ENCODE measurements at places on chromosomes 6 and 20.
A peak's percentile ranks its signal among the peaks of the same experiment; 100 is the strongest.

GRCh38 chr6:8429821-8430220 is 5.5 kb downstream of the SLC35B3 start:
- DNase-seq: no peak

GRCh38 chr6:141610741-141611140 is 522.0 kb upstream of the GJE1 start:
- DNase-seq: no peak

- DNase-seq: no peak
These were observed 58.2 kb upstream of the RNGTT start for GRCh38 chr6:89021629-89022028.

DNA sequence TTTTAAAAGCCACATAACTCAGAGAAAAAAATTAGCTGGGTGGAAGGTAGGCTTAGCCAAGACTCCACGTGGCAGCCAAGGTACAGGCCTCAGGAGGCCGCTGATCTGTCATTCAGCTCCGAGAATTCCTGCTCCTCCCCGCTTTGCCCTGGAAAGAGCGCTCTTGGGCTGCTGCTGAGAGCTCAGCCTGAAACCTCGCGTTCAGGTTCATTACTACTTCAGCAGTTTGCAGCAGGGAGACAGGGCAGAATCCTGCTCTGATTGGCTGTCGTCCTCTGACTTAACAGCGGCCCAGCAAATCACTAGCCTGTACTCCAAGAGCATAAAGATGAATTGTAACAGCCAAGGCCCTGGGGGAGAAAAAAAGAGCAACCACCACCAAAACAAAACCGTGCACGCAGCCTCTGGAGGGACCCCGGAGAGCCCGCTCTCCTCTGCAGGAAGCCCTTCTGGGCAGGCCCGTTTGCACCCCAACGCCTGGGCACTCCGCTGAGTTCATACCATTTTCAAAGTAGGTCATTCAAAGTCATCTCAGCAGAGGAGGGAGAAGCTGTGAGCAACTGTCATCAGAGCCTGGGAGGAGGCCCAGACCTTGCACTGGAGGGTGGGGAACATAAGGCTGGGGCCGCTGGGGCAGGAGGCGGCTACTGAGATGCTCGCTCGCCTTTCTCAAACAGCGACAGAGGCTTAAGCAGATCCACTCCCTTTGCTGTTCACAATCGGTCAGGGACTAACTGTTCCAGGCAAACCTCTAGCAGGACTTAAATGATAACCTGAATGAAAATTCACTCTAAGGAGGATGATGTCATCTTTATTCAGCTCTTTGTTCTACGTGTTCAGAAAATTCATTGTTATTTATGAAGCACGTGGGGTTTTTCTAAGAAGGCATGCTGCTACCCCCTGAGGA is 42.3 kb upstream of the ATXN1 start:
- peak; percentile 79 for DNase-seq

DNA sequence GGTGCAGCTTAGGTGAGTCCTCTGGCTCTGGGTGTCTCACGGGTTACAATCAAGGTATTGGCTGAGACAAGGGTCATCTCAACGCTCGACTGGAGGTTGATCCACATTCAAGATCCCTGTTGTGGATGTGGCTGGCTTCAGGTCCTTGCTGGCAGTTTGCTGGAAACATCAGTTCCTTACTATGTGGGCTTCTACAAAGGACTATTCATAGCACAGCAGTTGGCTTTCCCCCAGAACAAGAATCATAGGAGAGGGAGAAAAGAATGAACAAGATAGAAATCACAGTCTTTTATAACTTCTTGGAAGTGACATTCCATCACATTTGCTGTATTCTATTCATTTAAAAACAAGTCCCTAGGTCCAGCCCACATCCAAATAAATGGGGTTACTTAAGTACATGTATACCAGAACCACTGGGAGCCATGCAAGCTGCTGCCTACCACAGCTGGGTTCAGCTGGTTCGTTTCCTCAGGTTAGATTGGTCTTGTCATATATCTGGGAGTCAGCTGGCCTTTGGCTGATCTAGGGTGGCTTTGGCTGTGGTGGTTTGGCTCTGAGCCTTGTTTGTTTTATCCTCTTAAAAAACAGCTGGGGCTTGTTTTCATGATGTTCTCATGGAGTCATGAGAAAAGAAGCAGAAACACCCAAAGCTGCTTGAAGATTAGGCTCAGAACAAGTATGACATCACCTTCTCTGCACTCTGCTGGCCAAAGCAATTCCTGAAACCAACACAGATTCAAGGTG is 433.2 kb upstream of the SPTLC3 start:
- peak; percentile 46 for DNase-seq

GRCh38 chr6:158803733-158804143 is 15.4 kb downstream of the EZR start:
- DNase-seq: no peak

DNA sequence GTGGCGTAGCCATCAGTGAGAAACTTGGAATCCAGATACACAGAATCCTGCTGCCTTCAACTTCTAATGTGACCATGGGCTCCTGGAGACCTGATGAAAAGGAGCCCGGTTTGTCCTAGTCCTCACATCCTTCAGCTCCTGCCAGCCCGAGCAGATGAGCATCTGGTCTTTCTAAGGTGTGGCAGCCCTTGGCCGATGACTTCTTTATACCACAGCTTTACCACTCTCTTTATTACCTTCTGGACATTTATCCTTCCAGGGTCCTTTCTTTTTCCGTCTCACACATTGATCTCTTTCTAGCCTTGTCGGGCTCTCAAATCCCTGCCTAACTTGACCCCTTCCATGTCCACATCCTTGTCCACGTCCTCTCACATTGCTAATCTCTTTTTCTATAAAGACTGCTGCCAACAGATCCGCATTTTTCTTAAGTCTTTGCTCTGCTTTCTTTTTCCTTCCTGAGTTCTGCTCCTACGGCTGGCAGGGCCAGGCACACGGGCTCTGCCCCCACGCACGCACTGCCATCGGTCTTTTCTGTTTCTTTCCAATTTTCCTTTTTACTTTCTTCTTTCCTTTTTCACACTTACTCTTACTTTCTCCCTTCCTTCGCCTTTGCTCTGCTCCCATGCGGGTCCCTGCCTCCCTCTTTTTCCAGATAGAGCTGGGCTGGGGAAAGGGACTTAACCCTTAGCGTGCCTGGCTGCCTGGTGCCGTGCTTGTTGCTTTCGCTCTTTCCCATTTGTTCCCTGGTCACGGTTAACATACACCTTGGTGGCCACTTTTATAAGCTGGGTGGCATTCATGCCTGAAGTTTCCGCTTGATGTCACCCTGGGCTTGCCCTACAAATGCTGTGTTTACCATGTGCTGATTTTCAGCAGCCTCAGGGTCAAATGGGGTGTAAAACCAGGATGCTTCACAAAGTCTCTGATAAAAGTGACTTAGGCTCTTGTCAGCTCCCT is 9.4 kb upstream of the GMPR start:
- peak; percentile 56 for DNase-seq

- peak; percentile 33 for DNase-seq
These were observed 78.3 kb upstream of the FYN start for GRCh38 chr6:111951497-111952085.

GRCh38 chr6:144449218-144449617 is 164.1 kb downstream of the UTRN start:
- no peak for DNase-seq

GRCh38 chr6:11615214-11615602 is 77.7 kb downstream of the TMEM170B start:
- no peak for DNase-seq

DNA sequence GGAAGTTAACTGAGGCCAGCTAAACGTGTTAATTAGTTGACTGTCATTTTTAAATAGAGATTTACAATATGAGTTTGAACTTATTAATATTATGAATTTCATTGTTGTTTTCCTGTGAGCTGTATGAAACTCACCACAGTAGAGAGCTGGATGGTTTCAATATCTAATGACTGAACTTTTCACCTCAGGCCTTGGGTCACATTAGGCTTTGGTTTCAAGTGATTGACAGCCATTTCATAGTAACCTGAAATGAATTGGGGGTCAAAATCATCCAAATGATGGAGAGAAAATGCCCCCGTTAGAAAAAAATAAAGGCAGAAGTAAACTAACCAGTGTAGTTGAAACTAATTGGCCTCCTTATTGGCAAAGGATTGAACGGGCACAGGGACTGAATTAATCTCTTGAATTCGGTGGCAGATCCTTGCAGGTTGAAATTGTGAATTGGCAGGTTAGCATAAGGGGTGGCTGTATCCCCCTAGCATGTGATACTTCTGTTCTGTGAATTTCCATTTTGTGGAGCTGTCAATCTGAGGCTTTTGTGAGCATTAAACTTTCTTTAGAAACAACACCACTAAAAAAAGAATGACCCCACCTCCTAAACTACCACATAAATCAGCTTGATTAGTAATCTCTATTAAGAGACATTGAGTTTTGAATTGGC is 155.1 kb upstream of the MMS22L start:
- no peak for DNase-seq

DNA sequence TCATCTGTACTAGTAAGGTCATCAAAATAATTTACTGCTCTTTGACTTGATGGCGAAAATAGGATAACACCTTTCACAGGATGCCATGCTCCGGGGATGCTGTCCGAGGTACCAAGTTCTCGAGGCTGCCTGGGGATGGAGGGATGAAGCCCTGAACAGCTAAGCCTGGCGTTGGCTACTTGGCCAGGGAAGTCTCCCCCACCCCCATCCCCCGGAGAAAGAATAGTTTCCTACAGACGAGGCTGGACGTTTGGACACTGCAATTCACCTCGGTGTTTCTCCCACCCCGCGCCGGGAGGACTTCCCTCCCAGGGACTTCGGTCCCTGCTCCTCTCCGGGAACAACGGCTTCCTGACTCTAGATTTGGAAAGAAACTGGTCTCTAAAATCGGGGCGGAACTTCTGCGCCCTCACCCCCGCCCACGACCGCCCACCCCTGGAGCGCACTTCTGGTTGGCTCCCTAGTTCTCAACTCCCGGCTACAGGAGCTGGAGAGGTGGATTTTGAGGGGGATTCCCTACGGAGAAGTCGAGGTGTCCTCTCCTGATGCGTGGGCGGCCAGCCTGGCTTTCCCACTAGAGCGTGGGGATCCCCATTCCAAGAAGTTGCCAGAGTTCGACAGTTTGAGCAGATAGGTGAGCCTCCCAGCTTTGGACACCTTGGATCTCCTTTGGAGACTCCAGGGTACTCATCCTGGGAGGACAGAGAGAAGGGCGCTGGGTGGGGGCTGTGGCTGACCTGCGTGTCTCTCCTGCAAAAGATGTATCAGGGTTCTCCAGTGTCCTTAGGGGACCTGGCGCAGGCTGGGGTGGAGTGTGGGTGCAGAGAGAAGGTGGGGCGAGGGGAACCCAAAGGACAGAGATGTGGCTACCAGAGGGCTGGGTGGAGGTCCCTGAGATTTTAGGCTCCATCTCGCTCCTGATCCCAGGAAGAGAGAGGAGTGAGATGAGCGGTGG is 1.1 kb downstream of the PCSK2 start:
- DNase-seq: peak; percentile 19

GRCh38 chr6:143232849-143233248 is 172.2 kb downstream of the AIG1 start:
- no peak for DNase-seq

GRCh38 chr6:115896538-115897129 is 164.1 kb downstream of the FRK start:
- DNase-seq: peak; percentile 10

DNA sequence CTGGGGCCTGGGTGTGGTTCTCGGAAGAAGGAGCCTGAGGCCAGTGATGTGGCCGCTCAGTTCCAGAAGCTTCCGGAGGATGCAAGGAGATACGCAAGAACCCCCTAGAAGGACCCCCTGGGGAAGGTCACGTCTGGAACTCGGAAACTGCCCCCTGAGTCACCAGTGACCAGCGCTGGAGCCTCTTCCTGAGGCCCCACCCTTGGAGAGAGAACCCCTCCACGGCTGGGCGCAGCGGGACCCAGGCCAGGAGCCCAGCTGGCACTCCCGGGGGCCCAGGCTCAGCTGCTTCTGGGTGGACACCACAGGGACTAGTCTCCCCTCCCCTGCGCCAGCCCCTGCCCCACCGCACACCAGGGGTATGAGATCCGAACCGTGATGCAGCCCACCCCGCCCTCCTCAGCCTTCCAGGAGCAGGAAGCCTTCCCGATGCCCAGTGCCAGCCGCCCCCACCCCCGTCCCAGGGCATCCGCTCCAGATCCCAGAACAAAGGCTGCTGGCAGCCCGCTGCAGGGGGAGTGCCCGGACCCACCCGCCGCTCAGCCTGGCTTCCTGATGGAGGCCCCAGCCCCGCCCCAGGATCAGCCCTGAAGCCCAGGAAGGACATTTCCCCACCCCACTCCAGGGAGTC is 7.5 kb downstream of the LAMA5 start:
- DNase-seq: no peak

DNA sequence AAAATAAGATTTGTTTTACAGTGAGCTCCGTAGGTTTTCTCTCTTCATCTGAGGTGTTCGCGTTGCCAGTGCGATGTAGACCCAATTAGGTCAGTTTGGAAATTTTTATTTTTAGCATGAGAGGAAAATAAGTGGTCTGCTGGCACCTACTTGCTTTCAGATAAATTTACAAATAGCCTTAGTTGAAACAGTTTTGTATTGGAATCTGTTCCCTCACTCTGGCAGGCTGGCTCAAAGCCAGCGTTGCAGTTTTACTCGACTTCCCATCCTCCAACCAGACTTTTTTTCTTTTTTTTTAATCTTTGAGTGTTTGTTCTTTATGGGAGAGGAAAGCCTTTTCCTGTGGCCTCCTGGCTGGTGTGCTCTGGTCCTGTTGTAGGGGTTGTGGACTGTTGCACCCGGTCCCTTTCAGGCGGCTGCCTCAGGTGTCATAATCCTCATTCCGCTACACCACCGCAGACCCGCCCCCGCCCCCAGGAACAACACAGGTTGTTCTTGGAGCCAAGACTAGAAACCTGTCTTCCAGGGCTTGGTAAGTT is 46.7 kb downstream of the TIAM2 start:
- peak; percentile 13 for DNase-seq

DNA sequence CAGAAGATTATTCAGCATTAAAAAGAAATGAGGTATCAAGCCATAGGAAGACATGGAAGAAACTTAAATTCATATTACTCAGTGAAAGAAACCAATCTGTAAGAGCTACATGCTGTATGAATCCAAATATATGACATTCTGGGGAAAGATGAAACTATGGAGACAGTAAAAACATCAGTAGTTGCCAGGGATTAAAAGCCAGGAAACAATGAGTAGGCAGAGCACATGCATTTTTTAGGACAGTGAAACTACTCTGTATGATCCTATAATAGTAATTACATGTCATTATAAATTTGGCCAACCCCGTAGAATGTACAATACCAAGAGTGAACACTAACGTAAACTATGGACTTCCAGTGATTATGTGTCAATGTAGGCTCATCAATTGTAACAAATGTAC is 92.8 kb upstream of the RNF217 start:
- DNase-seq: no peak

DNA sequence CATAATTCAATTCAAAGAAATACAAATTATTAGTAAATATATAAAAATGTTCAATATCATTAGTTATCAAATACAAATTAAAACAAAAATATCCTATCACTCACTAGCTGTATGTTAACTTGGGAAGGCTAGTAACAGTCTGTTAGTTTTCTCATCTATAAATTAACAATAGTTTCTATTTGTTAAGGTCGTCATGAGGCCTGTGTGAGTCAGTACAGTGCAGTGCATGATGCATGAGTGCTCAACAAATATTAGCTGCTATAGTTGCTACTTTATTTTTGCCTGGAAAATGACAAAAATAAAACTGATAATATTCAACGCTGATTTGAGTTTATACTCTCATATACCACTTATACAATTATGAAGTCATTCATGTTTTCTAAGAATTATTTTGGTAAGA is 401.6 kb upstream of the RUNX2 start:
- DNase-seq: no peak

- peak; percentile 79 for DNase-seq
These were observed 1.1 kb upstream of the RPS12 start for GRCh38 chr6:132813173-132813856.

- DNase-seq: peak; percentile 95
These were observed 6.2 kb upstream of the SOX4 start for GRCh38 chr6:21587179-21587960.

Data from right kidney (tissue), 9 donors.